ENCODE measurements at places on chromosomes 1 and 21.
A peak's percentile ranks its signal among the peaks of the same experiment; 100 is the strongest.

- no peak for DNase-seq
These were observed 4.8 kb upstream of the CTRC start for GRCh38 chr1:15433471-15433870.

- no peak for DNase-seq
These were observed 41.8 kb downstream of the PHC2 start for GRCh38 chr1:33388805-33389771.

- DNase-seq, result peak; percentile 25
These were observed 225.8 kb upstream of the PROX1 start for GRCh38 chr1:213761845-213762407.

GRCh38 chr1:186976700-186977099, 148.0 kb downstream of the PLA2G4A start:
- no peak for DNase-seq

- DNase-seq, result no peak
These were observed 14.1 kb downstream of the ZNF697 start for GRCh38 chr1:119634016-119634415.

DNA sequence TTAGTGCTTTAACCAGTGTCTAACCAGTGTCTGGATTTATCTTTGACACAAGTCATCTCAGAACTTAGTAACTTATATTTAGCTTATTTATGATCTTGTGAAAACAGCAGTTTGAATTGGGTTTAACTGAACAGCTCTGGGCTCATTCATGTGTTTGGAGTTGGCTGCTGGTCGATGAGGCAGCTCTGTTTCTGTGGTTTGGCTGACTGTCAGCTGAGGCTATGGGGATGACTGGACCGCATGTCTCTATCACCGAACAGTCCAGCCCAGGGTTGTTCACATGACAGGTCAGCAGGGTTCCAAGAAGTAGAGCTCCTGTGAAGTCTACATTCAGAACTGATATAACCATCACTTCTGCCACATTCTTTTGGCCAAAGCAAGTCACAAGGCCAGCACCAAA, 29.1 kb upstream of the C21orf91 start:
- DNase-seq, result no peak

GRCh38 chr1:244920911-244921761, 56.8 kb upstream of the HNRNPU start:
- DNase-seq, result no peak

DNA sequence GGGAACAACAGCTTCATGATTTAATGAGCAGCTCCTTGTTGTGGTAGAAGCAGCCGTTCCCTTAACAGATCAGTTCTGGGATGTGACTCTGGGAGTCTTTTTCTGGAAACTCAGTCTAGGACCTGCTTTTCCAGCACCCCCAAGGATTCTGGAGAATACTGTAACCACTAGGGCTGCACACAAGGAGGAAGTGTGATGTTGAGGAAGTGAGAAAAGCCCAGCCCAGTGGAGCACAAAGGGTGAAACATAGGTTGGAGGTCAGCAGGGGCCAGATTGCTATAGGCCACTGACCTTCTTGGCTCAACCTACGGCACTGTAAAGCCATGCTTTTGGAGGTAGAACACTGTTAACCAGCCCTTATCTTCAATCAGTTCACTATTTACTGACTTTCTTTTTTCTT, 10.1 kb upstream of the PLA2G5 start:
- DNase-seq, result no peak

DNA sequence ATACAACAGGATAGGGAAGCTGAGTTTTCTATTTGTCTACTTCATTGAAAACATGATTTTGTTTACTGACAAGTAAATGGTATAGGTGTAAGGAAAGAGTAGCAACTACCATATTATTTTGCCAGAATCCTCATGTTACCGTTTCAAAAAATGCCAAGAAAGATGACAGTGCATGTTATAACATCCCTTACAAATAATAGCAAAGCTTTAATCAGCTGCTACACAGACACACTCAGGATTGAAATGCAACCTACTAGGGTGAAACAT, 331.5 kb downstream of the CHRM3 start:
- no peak for DNase-seq

DNA sequence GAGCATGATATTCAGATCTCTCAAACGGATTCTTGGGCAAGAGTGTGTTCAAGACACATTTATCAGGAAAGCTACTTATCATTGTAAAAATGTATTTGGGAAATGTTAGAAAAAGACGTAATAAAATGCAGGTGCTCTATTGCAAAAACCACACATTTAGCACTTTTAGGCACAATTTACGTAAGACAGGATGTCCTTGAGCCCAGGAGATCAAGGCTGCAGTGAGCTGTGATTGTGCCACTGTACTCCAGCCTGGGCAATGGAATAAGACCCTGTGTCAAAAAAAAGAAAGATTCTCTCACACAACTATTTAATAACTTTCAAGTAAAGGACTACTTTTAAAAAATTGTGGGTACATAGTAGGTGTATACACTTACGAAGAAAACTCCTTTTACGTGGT, 18.4 kb downstream of the SLC25A33 start:
- no peak for DNase-seq

GRCh38 chr1:216014086-216014485, 409.2 kb downstream of the USH2A start:
- no peak for DNase-seq

DNA sequence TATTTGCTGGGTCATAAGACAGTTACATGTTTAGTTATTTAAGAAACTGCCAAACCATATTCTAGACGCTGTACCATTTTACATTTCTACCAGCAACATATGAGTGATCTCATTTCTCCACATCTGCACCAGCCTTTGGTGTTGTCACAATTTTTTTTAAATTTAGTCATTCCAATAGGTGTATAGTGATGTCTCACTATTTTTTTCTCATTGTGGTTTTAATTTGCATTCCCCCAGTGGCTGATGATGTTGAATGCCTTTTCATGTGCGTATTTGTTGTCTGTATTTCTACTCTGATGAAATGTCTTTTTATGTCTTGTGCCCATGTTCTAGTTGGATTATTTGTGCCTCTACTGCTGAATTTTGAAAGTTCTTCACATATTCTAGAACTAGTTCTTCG, 38.4 kb downstream of the NFASC start:
- no peak for DNase-seq

DNA sequence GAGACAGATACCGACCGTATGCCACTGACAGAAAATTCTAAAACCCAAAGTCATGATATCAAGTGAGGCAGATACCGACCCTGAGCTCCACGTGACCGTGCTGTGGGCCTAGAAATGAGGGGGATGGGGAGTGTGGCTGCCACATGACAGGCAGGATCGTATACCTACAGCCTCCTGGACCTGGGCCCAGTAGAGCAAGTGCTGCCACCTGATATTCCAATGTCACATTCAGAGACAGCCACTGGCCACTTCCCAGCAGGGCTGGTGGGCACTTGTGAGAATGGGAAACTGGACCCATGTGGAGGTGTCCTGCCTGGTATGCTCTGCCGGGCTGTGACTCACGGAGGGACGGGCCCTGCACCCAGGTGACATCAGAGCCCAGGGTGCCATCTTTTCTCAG, 44.6 kb upstream of the CLDN14 start:
- DNase-seq, result no peak

GRCh38 chr1:2801046-2801445, 447 bp downstream of the TTC34 start:
- no peak for DNase-seq

- DNase-seq, result peak; percentile 69
These were observed 9.8 kb downstream of the SLC30A2 start for GRCh38 chr1:26035959-26036755.

DNA sequence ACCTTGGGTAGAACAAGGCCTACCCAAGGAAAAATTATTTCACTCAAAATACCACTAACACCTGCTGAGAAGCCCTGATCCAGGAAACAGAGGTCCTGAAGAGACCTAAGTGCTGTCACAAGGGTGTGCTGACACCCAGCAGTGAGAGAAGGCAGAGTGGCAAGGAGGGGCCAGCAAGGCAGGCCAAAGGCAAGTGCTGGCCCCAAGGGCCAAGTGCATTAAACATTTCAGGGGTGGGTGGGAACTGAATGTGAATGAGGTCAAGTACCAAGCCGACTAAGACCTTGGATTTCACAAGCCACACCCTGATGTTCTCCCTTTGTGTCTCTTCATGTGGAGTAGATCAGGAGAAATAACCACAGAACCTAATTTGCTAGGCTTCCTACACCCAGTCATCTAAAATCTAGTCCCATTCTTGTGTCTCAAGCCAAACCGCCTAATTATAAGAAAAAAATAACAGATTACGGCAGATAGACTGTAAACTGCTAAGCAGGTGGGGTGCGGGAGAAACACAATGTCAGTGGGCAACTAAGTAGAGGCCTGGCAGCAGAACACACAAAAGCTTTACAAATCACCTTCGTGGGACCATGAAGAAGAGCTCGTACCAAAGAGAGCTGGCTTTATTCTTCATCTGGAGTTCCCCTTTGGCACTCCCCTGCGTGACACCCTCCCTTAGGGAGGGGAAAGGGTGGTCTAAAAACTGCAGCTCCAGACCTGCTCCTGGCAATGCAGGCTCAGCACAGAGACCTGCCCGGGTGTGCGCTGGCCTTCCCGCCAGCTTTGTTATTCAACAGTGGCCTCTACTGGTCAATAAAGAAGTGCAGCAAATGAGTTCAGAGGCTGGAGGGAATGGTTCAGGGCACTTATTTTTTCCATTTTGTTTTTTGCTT, 8.7 kb downstream of the UBE2G2 start:
- DNase-seq, result no peak

- DNase-seq, result no peak
These were observed 67.7 kb upstream of the RAB4A start for GRCh38 chr1:229203030-229203751.

DNA sequence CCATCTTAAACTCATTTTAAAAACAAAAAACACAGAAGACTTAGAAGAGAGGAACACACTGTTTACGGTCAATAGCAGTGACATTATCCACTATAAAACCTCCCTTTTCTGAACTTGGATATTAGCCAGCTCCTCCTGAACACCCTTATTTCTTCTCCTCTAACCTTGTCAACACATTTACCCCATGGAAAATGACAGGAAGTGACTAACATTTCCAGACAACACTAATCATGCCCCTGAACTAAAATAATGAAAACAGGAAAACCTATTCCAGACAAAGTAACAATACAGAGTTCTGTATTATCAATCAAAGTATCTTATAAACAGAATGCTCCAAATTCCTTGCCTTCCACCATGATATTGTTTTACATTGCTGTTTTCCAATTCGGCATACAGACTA, 45.3 kb downstream of the PALMD start:
- DNase-seq, result no peak

GRCh38 chr21:40547906-40548513, 298.9 kb downstream of the DSCAM start:
- DNase-seq, result no peak

DNA sequence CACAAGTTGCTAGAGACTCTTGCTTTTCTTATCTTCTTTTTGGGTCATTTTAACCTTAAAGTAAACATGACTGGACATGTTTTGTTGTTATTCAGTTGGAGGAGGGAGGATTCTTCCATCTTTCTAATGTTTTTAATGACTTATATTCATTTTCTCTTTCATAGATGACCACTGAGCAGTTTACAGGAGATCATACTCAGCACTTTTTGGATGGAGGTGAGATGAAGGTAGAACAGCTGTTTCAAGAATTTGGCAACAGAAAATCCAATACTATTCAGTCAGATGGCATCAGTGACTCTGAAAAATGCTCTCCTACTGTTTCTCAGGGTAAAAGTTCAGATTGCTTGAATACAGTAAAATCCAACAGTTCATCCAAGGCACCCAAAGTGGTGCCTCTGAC, 11.9 kb downstream of the DYRK3 start:
- DNase-seq, result no peak

GRCh38 chr1:67338642-67339041, 31.0 kb downstream of the IL12RB2 start:
- no peak for DNase-seq

DNA sequence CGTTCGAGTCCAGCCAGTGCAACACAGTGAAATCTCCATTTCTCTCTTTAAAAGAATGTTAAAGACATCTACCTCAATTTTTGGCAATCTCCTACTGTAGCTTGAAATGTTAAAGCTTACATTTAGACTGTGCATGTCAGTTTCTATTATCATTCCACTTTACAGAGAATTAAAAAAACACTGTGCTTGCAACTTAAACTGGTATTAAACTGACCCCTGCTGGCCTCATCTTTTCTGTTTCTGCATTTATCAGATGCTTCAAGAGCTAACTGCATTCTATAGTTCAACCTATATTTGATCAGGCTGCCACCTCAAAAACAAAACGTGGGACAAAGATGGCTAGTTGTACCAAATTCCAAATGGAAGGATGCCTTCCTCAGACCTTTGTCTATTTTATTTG, 226.5 kb downstream of the SMYD3 start:
- no peak for DNase-seq

- DNase-seq, result no peak
These were observed 88.0 kb upstream of the IVNS1ABP start for GRCh38 chr1:185404907-185405568.

GRCh38 chr1:221905802-221906201, 163.9 kb upstream of the DUSP10 start:
- DNase-seq, result no peak

DNA sequence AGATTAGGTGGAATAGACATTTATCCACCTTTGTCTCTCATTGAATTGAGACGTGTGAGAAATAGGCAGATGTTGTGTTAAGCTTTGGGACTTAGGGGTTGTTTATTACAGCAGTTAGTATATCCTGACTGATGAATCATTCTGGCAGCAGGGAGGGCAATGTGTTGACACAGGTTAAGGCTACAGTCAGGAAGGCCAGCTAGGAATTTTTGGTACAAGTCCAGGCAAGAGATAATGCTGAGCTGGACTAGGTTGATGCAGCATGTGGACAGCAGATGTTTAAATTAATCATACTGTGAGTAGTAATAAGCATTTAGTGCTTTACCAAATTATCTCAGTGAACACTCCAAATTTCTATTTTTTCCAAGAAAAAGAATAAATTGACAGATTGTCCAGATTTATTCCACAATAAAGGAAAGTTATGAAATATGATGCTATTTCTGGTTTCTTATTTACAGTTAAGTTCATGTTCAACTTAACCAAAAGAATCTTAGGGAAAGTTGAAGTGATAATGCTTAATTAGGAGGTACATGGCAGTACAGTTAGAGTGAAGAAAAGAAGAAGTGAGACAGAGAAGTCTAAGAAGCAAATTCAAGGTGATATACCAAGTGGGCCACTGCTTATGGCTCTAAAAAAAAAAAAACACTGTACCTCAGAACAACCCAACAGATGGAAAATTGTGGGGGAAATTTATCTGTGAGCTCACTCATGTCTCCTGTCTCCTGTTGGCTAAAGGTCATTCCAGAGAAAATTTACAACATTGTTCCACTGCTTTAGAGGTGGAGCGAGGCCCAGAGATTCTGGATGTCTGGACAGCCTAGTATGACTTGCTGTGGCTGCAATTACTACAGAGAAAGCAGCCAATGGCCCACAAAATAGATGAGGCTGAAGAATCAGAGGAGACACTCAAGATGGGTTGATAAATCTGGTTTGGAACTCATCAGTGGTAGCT, 102.7 kb upstream of the C21orf91 start:
- no peak for DNase-seq

GRCh38 chr1:13728091-13728715, 28.2 kb downstream of the PRDM2 start:
- no peak for DNase-seq

Data from stimulated activated CD4-positive, alpha-beta T cell treated with anti-CD3 and anti-CD28 coated beads, TNF-alpha, amount 100 ng/mL, for 48 hours (primary cell).